ENCODE measurements at places on chromosomes 11 and 22.

DNA sequence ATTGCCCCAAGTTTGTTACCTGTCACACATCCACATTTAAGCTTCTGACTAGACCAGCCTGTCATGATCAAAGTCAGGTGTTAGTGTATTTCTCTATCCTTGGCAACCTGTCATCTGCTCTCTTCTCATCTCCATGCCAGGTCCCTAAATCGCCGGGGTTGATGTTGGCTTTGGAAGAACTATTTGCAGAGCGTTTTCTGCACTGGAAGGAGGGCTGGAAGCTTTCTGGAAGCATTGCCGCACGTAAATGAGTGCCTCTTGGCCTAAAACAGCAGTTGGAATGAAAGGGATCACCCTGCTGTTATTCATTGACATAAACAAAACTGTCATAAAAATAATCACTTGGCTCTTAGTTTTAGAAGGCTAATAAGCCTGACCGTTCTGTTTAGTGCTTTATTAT, 1.4 kb downstream of the TTC12 start:
- DNase-seq = no peak

- peak; percentile 87 for DNase-seq
Measured at GRCh38 chr22:35023692-35024363, 42.1 kb upstream of the ISX start.

- no peak for DNase-seq
Measured at GRCh38 chr11:57310630-57311086, 14.1 kb downstream of the TNKS1BP1 start.

GRCh38 chr11:33449798-33450197, 192.6 kb downstream of the HIPK3 start:
- DNase-seq = no peak

DNA sequence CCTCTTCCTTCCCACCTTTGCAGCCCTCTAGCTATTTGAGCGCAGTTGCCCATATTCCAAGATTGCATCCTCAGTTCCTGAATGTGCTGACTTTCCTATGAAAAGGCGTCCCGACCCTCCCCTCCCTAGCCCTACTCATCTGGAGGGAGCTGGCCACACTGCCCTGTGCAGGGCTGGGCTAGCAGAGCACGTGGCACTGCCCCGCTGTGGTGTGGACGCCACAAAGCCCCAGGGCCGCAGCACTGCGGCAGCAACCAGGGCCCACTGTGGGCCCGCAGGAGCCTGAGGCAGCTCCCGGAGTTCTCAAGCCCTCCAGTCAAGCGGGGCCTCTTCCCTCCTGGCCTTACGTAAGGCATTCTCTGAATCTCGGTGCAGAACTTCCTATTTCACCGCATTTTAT, 27.6 kb downstream of the B3GAT1 start:
- no peak for DNase-seq

DNA sequence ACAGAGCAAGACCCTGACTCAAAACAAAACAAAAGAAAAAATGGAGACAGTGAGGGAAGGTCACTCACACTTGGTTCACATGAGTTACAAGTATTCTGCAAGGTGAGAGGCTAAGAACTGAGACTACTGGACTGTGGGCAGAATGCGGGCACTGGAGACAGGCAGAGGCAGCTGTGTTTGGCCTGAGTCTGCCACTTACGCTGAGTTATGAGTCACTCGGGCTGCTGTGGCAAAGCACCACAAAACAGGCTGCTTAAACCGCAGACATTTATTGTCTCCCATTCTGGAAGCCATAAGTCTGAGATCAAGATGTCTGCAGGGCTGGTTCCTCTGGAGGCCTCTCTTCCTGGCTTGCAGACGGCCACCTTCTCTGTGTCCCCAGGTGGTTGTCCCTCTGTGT, 122.8 kb downstream of the SHANK2 start:
- DNase-seq = no peak

- no peak for DNase-seq
Measured at GRCh38 chr11:120608760-120609211, 97.2 kb downstream of the GRIK4 start.

GRCh38 chr11:7143908-7144307, 55.1 kb downstream of the RBMXL2 start:
- DNase-seq = no peak

Data from activated CD4-positive, alpha-beta T cell treated with anti-CD3 and anti-CD28 coated beads for 36 hours (primary cell).